ENCODE measurements at places on chromosomes 5 and 9.

DNA sequence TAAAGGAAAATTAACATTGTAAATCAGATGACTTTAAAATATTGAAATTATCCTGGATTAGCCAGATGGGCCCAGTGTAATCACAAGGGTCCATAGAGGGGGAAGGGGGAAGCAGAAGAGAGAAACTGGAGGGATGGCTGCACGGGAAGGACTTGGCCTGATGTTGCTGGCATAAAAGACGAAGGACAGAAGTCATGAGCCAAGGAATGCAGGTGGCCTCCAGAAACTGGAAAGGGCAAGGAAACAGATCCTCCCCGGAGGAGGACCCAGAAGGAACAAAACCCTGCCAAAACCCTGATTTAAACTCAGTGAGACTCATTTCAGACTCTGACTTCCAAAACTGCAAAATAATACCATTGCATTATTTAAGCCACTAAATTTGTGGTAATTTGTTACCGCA, 100.2 kb downstream of the ADAMTS2 start:
- no peak for DNase-seq

- no peak for DNase-seq
Observed at GRCh38 chr9:636931-637591, 204.4 kb upstream of the DMRT1 start.

DNA sequence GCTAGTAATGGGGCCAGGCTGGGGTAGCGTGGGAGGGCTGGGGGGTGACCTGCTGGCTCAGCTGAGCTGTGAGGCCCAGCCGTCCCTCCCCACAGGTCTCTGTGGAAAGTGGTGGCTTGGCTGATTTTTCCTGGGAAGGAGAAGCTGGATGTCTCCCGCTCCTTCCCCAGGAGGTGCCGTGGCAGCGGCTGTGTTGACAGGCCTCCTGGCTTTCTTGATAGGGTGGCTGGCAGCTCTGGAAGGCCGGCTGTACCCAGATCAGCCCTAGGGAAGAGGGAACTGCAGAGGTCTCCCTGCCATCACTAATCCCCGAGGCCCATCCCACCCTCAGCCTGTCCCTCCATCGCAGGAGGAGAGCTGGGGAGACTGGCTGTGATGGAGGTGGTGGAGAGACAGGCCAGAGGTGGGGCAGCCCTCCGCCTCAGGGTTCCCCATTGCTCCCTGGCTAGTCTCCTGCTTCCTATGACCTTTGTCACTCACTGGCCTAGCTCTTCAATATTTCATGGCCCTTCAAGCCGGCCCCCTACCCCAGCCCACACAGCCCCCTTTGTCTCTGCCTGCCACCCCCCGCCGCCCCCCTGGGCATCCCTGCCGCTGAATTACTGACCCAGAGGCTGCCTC, 6.8 kb downstream of the CXXC5 start:
- DNase-seq = no peak

- no peak for DNase-seq
Observed at GRCh38 chr5:71938895-71939294, 168.4 kb upstream of the MAP1B start.

DNA sequence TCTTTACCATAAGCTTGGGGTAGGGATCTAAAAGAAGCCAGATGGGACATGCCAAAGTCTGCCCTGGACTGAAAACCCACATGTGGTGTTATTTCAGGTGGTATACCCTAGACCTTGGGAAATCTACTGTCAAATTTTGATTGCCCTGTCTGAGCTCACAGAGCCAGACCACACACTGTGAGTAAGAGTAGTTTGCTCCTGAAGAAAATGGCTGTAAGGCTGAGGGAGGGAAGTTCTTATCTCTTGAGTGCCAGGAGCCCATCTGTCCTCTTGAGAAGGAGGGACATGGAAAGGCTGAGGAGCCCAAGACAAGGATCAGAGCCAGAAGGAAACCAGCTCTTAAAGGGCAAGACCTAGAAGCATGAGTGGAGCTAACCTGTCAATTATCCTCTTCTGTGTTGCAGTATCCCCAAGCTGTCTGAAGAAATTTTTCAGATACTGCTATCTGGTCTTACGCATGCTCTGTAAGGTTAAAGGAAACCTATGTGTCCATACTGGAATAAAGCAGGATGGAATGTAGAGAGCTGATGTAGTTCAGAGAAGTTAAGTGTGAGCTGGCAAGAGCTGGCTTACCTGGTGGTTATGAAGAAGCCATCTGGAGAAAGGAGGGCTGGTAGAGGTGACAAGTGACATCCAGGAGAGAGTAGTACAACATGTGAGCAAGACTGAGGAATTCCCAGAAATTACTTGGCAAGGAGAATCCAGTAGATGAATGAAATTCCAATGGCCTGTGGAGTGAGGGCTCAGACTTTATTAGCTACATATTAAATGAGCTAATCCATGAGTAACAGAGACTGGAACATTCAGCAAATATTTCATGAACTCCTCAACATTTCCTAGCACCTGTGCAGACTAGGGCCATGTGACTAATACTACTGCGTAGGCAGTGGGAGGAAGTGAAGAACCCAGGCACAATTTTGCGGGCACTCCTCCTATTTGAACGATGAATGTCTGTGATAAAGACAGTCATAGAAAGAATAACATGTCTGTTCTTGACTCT, 389.1 kb upstream of the KIF2A start:
- no peak for DNase-seq

- no peak for DNase-seq
Observed at GRCh38 chr9:94767331-94768072, 41.0 kb downstream of the AOPEP start.

GRCh38 chr5:50406877-50407276, 34.2 kb downstream of the EMB start:
- DNase-seq = no peak

GRCh38 chr9:87464992-87465378, 32.7 kb upstream of the DAPK1 start:
- no peak for DNase-seq

DNA sequence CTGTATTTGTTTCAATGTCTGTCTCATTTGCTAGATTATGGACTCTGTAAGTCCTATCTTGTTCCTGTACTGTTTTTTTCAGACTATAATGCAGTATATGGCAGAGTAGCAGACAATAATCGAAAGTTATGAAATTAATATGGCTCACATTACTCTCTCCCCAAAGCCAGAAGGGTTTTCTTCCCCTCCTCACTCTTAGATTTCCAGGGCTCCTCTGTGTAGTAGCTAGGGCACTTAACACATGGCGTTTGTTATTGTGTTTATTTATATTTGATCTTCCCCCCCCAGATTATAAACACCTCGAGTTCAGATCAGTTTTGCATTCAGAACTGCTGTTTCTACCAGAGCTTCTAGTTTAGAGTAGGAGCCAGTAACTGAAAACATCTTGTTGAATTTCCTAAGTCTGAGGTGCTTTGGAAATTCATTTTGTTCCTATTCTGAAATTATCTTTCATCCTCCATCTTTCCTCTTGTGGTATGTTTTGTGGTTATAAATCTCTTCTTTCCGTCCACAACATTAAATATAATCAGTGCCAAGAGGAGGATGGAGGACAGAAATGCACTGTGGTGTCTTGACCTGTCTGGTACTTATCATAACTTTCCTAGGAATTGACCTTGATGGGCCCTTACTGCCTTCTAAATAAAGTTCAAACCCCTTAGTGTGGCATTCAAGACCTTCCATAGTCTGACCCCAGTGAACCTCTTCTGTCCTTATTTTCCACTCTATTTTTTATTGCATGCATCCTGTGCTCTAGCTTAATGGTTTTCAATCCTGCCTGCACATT, 27.0 kb downstream of the TLE4 start:
- no peak for DNase-seq

DNA sequence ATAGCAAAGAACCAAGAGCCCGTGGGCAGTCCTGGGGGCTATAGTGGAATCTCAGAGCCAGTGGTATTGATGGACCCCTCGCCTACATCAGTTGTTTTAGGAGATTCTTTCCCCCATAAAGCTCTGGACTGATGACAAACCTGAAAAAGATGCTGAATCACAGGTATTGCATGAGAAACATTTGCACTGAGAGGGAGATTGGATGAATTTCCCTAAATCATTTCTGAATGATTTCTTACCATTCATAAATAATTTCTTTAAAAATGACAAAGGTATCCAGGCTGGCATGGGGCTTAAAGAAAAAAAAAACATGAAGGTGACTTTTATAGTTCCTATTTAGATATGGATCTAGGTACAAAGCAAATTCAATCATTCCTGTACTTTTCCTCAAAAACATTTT, 54.0 kb upstream of the SLIT3 start:
- no peak for DNase-seq

- DNase-seq = no peak
Observed at GRCh38 chr9:111362526-111362925, 32.5 kb upstream of the OR2K2 start.

- no peak for DNase-seq
Observed at GRCh38 chr5:158422653-158423515, 563.9 kb upstream of the CLINT1 start.

GRCh38 chr5:16547200-16547842, 69.5 kb downstream of the RETREG1 start:
- DNase-seq = no peak

- DNase-seq = no peak
Observed at GRCh38 chr5:73354406-73354805, 94.2 kb downstream of the FOXD1 start.

DNA sequence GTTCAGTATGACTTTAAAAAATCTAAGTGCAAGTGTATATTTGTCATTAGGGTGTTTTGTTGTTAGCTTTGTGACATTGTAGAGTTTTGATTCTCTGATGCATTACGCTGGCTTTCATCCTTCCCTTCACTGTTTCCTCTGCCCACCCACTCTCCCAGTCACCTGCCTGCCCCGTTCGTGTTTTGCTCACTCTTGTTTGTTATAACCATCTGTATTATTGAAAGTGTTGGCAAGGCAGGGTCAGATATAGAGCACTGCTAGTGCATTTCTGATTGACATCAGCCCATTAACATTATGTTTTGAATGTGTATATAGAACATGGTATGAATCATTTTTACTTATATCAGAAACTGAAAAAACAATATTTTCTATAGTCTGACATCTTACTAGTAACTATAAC, 27.3 kb downstream of the SCGB3A1 start:
- no peak for DNase-seq

- DNase-seq = no peak
Observed at GRCh38 chr5:157835041-157835440, 23.9 kb downstream of the CLINT1 start.

- DNase-seq = no peak
Observed at GRCh38 chr9:133168432-133168831, 4.7 kb upstream of the GBGT1 start.

GRCh38 chr5:159567461-159567860, 237.2 kb upstream of the IL12B start:
- DNase-seq = no peak

GRCh38 chr9:129225815-129226214, 47.8 kb upstream of the IER5L start:
- DNase-seq = peak; percentile 69

GRCh38 chr5:99141534-99142128, 212.8 kb upstream of the CHD1 start:
- no peak for DNase-seq

GRCh38 chr9:90099262-90099963, 494.6 kb downstream of the GADD45G start:
- DNase-seq = peak; percentile 24

DNA sequence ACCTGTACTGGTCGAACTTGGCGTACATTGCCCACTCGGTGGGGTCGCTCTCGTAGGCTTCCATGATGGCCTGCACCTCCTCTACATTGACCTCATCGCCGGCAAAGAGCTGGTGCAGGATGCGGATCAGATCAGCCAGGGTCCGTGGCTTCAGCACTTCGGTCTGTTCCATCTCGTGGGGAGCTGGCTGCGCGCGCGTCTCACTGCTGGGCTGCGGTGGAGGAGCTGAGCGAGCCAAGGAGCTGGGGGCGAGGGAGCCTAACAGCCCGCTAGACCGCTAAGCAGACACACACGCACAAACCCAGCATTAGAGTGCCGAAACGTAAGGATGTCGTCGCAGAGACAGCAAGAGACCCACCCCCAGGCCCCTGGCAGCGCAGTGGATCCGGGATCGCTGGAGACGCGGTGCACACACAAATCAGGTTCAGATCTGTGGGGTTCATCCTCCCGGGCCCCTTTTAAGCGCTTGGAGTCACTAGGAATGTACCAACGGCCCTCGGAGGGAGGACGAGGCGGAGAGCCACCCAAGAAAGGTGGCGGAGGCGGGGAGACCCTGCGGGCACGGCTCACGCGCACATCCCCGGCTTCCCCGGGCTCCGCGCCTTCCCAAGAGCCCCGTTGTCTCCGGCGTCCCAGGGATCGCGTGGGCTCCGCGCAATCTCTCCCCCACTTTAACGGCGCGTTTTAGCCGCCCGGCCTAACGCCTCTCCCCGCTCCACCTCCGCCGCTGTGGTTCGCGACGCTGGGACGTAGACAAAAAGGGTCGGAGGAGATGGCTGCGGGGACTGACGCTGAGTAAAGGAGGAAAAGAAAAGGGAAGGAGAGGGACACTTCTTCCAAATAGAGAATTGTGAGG, at the start of gene CDO1:
Gene CDO1 (minus strand): TSS at position 434 of the 856 bp plus-strand sequence. CDS start 262 bp downstream, at position 172.
- no peak for DNase-seq

- DNase-seq = no peak
Observed at GRCh38 chr5:72265032-72265877, 54.8 kb downstream of the MRPS27 start.

GRCh38 chr5:60357302-60357701, 342.7 kb downstream of the DEPDC1B start:
- no peak for DNase-seq

GRCh38 chr9:89372230-89372816, 54.0 kb downstream of the SECISBP2 start:
- DNase-seq = no peak

GRCh38 chr5:96941140-96941539, 5.3 kb downstream of the LNPEP start:
- no peak for DNase-seq

- DNase-seq = no peak
Observed at GRCh38 chr5:100553209-100553608, 18.0 kb downstream of the FAM174A start.

- no peak for DNase-seq
Observed at GRCh38 chr9:137682428-137683105, 63.8 kb downstream of the EHMT1 start.

All from inflammatory macrophage treated with lipopolysaccharide for 1 hour (primary cell).